ENCODE measurements at places on chromosomes 12 and 14.

DNA sequence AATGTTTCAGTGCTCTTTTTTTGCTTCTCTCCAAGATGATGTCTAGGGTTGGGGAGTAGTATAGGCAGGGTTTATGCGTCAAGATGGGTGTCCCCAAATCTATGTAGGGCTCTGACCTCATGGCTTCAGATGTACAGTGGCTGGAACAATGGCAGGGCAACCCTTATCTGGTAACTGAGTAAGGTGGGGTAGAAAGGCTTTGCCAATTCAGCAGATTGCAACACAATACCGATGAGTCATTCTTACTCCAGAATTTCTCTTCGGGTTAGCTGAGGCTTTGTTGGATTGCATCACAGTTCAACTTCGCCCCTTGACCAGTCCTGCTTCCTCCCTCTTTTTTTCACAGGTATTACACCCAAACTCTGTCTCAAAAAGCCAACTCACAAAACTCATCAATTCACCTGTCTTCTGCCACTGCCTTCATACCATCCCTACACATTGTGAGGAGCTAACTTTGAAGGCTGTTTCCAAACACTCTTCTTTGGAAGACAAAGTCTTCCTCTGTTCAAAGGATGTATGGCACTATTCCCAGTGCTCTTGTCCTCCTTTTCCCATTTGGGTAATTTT is 190.2 kb upstream of the CNOT2 start:
- DNase-seq, result no peak

DNA sequence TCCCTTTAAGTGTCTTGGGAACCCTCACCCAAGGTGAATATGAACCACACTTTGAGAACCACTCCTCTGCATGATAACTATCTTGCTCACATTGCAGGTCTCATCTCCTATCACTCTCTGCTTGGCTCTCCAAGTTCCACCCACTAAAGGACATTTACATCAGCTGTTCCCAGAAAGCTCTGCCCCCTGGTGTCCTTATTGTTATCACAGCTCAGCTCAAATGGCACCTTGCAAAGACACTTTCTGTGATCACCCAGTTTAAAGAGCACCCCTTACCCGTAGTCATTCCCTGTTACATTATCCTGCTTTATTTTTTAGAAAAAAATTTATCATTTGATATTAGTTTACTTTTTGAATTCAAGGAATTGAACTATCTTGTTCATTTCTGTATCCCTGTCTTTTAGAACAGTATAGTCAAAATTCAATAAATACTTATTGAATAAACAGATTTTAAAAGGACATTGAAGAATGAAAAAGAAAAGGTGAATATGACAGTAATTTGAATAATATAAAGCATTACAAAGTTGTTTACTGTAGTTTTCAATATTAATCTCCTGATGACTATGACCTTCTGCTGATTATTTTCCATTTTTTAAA is 20.5 kb upstream of the GUCY2C start:
- DNase-seq, result peak; percentile 30

- DNase-seq, result no peak
These were observed at the start of gene GRIP1 for GRCh38 chr12:66678338-66679275. TSS of gene GRIP1 (minus strand) at chr12:66679076. CDS start at chr12:66678904, 172 bp downstream.

DNA sequence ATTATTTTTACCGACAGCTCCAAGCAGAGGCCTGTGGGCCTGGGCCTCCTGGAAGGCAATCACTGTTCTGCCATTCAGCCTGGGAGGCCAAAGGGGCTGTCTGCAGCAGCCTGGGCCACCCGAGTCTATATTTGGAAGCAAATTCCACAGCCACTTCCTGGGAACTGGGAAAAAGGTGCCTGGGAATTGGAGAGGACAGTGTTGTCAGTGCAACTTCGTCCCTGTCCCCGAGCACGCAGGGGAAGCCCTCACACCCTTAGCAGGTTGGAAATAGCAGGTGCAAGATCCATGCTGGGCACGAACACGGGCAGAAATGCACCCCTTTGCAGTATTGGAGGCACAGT is 9.6 kb upstream of the TBX5 start:
- no peak for DNase-seq

DNA sequence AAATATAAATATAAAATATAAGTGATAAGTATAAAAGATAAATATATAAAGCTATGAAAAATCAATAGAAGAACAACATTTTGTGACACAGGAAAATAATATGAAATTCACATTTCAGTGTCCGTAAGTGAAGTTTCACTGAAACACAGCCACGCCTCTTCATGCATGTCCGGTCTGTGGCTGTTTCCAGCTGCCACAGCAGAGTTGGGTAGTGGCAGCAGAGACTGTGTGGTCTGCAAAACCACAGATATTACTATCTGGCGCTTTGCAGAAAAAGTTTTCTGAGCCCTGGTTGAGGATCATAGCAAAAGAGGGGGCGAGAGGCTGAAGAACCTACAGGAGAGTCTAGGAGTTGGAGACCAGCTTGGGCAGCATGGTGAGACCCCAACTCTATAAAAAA is 780 bp downstream of the SERPINA4 start:
- DNase-seq, result no peak

- DNase-seq, result no peak
These were observed 6.0 kb downstream of the HEATR5A start for GRCh38 chr14:31414190-31414833.

DNA sequence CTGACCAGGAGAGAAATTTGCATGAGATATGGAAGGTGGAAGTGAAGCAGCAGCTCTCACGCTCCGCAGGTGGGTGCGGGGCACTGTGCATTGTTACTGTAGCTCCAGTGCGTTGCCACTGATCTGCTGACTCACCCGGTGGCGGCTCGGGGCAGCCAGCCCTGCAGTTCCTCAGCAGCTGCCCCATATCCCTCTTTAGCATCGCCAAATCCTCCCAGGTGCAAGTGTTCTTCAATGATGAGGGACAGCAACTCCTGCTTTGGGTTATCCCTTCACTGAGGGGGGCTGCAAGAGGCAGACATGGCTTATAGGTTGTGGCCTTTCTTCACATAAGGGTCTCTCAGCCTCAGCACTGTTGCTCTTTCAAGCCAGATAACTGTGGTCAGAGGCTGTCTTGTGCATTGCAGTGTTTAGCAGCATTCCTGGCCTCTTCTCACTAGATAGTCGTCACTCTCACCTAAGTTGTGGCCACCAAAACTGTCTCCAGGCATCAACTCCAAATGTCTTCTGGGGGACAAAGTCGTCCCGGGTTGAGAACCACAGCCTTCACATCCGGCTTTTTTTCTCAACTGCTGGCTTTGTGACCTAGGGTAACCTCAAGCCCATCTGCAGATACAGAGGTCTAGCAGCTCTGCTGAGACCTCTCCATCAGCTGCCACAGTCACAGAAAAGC is 180.8 kb downstream of the EFCAB11 start:
- DNase-seq, result peak; percentile 52

DNA sequence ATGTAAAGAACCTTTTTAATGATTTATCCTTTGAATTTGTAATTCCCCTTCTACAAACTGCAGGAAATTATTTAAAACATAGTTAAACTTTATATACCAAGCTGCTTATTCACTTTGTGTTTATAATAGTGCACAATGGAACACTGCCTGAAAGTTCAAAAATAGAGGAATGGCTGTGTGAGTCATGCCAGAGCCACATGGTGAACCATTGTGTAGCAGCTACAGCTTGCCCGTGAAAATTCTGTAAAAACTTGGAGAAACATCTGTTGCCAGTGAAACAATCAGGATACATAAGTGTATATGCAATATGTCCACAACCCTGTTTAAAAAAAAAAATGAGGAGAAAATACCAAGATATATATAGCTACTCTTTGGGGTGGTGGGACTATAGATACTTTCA is 59.5 kb downstream of the VEZT start:
- DNase-seq, result no peak

DNA sequence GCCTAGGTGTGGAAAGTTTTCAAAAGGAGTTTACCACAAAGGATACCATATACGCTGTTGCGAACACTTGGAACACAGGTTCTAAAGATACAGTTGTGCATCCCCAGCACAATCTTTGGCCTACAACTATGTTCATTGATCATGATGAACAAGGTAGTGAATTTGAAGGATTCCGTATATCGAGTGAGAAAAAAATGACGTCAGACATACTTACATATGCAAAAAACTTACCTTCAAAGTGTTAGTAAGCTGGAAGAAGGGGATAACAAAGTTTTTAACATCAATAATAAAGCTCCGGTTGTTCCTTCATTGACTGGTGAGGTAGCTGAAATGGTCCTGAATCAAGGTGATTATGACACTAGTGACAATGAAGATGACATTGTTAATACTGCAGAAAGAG is 133.9 kb upstream of the PDE3A start:
- DNase-seq, result no peak

DNA sequence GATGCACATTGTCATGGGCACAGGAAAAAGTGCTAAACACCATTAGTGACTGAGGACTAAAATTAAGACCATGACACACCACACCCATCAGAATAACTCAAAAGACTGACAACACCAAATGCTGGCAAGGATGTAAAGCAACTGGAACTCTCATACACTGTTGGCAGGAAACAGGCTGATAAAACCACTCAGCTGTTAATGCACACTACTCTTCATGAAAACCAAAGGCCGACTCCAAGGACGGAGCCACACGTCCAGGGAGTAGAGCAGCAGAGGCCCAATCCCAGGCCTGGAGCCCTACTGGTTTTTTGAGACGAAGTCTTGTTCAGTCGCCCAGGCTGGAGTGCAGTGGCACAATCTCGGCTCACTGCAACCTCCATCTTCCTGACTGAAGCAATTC is 6.4 kb downstream of the RAD52 start:
- DNase-seq, result no peak

Measured in thymus (tissue), 14 donors.